ENCODE measurements at places on chromosomes 11 and 22.

- DNase-seq, result no peak
Observed at GRCh38 chr11:8826901-8827560, 84.0 kb upstream of the AKIP1 start.

DNA sequence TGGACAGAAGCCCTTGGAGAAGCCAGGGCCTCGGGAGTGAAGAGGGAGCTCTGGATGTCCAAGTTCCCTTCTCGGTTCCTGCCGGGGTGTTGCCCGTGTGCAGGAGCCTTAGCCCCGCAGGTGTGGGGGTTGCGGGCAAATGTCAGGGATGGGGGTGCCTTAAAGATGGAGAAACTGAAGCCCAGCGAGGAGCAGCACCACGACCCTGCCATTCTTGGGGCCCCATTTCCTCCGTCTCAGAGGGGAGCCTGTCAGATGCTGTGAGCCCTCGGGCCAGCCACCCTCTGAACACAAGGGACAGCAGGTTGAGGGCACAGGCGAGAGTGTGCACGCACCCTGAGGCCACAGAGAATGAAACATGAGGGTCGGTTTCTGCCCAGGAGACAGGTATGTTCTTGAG is 6.3 kb downstream of the OSBPL5 start:
- no peak for DNase-seq

DNA sequence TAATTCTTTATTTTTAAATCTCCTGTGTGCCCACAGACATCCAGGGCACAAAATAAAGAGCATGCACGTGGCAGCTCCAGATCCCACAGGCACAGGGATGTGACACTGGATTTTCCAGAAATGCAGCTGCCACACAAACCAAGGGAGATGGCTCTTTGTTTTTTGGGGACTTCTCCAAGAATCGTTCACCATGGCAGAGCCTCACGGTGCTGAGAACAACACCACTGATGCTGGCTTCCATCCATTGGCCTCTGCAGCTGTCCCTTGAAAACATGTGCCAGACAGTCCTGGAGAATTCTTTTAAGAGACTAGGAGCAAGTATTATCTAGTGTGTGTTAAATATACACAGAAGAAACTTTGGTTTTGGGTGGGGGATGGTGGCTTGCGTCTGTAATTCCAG is 108.4 kb upstream of the SLC22A12 start:
- DNase-seq, result no peak

DNA sequence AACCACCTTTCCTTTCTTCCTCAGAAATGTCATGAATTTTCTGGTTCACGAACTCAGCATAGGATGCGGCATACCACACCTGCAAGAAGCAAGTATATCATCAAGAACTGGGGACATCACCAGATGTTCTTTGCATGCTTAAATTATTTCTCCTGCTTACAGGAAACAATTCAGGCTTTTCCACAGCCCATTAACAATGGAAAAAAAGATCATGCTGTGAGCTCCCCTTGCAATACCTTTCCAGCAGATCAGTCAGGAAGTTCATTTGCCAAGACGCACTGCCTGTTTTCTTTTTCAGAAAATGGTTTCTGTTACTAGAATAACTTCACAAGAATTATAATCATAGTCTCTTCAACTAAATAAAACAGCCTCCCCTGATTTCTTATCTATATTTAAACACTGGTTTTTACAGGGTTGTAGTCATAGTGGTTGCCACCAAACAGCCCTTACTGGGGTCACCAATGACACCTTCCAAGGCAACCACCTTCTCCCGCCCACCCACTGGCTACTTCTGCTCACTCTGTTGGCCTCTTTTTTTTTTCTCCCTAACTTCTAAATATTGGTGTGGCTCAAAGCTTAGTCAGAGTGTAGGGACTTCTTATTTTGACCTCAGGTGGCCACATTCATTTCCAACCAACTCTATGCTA is 42.3 kb upstream of the NFRKB start:
- no peak for DNase-seq

DNA sequence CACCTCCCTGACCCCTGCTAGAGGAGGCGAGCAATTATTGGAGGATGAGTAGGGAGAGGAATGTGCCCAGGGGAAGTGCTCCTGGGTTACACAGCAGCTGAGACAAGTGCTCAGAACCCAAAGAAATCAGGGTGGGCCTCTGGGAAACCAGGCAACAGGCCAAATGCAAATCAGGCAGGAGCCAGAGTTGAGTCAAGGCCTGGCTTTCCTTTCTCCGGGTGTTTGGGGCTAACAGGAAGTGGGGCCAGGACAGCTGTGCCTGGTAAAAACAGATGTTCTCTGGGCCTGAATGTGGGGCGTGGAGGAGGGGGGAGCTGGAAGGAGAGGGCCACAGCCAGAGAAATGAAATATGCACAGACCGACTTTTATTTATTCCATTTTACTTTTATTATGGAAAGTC is 22.0 kb downstream of the MFNG start:
- DNase-seq, result no peak

DNA sequence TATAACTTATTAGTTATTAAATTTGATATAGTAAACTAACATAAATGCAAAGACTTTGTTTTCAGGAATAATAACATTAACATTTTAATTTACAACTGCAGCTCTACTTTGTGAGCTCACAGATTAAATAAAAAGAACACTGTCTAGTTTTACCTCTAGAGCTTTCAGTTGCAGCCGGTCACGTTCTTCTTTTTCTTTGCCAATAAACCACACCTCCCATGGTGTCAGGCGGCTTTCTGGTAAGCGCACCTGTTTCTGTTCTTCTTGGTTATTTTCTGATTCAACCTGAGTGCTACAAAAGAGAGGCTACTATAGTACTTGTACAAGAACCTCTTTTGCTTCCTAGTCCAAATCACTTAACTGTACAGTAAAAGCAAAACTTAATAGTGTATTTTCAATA is 5.8 kb downstream of the CCDC34 start:
- no peak for DNase-seq

DNA sequence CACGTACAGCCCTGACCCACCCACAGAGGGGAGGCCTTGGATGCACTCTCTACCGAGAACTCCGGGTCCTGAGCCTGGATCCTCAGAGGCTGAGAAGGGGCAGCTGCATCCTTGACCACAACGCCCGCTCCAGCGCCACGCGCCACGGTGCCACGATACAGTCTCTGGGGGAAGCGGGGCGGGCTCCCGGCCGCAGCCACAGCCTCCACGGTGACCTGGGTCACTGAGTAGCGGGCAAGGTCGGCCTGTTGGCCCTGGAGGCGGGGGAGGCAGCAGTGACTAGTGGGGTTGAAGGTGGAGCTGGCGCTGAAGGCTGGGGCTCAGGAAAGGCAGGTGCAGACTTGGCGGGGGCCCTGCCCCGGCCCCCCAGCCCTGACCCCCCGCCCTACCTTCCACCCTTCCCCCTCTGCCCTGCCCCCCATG is 3.9 kb upstream of the IRF7 start:
- DNase-seq, result no peak

Measured in NCI-H1436 (cell line).